ENCODE measurements at places on chromosomes 2 and 18.
A peak's percentile ranks its signal among the peaks of the same experiment; 100 is the strongest.

- DNase-seq: no peak
These were observed 69.3 kb upstream of the HK2 start for GRCh38 chr2:74764429-74765272.

DNA sequence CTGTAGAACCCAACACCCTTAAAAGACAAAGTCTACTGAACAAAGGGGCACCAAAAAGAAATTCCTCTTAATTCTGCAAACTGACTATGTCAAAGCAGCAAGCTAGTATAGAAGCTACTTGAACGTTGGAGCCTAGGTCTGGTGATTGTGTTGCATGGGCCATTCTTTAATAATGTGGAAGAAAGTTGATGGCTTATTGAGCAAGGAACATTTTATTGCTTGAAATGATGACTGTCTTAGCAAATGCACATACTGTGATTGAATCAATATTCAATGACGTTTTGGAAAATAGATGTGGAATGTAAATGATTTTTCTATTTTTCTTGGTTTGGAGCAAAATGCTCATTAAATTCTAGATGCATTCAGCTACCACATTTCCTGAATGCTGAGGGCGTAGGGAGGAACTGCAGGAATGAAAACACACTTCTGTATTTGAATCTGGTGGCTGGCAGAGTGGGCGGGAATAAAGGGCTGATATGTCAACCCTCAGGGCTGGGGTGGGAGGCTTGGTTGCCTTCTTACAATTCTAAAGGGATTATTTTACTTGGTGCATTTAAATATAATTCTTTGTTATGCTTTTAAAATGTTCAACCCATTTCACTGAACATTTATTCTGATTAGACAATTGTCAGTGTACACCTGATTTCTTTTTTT lies 26.5 kb downstream of the MYO3B start:
- no peak for DNase-seq

DNA sequence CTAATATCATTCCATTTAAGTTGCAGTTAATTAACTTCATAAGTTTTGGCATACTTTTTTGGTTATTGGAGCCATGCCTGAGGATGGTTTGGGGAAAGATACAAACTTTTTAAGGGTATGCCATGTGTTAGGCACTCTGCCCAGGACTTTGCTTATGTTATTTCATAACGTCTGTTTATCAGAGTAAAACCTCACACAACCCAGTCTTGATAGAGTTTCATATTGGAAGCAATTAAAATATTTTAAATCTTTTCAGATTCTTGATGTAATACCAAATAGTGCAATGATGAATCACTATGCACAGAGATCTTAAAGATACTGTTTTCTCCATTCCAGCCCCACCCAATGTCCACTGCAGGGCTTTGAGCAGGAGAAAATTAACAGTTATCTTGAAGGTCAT lies 529.1 kb upstream of the HNMT start:
- no peak for DNase-seq

- DNase-seq: no peak
These were observed 9.6 kb downstream of the TRPM8 start for GRCh38 chr2:233926806-233927205.

DNA sequence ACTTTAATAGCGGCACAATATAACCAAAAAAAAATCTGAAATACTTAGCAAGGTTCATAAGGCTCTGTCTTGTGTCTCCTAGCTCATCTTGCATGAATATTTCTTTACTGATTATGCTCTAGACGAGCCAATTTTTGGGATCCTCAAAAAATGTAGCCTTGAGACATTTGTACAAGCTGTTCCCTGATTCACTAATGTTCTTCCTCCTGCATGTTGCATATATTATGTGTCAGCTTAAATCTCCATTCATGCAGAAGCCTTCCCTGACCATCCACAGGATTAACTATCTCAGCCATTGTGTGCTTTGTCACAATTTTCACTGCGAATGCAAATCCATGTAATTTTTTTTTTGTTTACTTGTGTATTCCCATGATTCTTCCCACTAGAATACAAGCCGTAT lies 594.0 kb upstream of the VRK2 start:
- no peak for DNase-seq

DNA sequence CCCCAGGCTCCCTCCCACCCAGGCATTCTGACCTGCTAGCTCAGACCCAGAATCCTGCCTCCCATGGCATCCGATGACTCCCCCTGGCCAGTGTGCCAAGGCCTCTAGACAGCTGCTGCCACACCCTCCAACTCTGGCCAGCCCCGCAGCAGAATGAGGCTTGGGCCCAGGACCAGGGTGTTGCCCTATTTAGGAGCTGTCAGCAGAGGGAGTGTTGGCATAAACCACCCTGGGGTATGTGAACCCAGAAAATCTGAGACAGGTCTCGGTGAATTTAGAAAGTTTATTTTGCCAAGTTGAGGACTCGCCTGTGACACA lies 134.3 kb downstream of the KLHL29 start:
- DNase-seq: no peak

DNA sequence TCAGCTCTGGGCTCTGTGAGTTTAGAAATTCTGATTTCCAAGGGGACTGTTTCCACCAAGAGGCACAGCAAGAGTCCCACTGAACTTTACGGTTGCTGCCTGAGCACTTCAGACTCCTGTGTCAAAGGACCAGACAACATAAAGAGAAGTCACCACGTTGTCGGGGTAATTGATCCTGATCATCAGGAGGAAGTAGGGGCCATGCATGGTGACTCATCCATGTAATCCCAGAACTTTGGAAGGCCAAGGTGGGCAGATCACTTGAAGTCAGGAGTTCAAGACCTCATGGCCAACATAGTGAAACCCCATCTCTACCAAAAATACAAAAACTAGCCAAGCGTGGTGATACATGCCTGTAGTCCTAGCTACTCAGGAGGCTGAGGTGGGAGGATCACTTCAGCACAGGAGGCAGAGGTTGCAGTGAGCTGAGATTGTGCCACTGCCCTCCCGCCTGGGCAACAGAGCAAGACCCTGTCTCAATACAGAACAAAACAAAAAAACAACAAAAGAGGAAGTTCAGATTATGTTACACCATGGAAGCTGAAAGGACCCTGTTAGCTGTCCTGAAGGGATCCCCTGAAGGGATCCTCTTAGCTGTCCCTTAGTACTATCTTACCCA lies 9.4 kb upstream of the ASXL2 start:
- no peak for DNase-seq

GRCh38 chr18:75005626-75006025 lies 203.3 kb downstream of the PTGR3 start:
- DNase-seq: peak; percentile 72

- no peak for DNase-seq
These were observed 711.4 kb upstream of the ACVR2A start for GRCh38 chr2:147133286-147133908.

DNA sequence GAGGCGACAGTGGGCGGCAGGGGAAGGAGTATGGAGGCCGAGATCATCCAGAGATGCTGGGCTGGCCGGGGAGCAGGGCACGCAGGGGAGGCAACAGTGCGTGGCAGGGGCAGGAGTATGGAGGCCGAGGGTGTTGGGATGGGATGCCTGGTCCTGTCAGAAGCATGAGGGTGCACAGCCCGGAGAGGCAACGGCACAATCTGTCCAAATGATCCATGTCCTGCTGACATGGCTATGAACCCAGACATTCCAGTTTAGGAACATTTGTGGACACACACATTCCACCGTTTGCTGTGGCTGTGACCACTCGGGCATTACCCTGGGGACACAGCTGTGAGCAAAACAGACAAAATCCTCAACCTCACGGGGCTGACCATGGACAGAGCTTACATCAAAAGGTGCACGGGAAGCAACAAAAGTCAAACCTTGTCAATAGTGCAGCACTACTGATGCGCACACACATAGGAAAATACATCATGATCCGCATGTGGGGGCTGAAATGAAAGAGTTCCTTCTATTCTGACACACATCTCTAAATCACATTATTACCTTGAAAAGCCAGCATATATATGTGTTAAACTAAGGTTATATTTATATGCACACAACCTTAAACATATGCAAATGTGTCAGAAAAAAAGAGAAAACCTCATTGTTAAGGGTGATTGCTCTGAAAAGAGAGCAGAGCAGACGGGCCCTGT lies 144.0 kb upstream of the GPC1 start:
- no peak for DNase-seq

All from cardiac muscle cell (in vitro differentiated cells and primary cell).